Activated T-cell treated with anti-CD3 and anti-CD28 coated beads, Interleukin-2, amount 50 U/mL, for 72 hours (primary cell): ENCODE measurements at places on chromosomes 7 and 10. TPM values are rescaled to one million over a fixed set of nuclear protein-coding genes. Genes with fewer than 3 reads are reported as not detected.

LRRN3 gene
- 15.3 TPM for total RNA-seq

CLDN12 gene
- total RNA-seq, result 5.5 TPM

CRYGN gene
- total RNA-seq, result 0.35 TPM

SLC16A12 gene
- not detected for total RNA-seq

GRCh38 chr10:77955136-77955535 lies 28.6 kb upstream of the DLG5 start:
- DNase-seq, result no peak

DNA sequence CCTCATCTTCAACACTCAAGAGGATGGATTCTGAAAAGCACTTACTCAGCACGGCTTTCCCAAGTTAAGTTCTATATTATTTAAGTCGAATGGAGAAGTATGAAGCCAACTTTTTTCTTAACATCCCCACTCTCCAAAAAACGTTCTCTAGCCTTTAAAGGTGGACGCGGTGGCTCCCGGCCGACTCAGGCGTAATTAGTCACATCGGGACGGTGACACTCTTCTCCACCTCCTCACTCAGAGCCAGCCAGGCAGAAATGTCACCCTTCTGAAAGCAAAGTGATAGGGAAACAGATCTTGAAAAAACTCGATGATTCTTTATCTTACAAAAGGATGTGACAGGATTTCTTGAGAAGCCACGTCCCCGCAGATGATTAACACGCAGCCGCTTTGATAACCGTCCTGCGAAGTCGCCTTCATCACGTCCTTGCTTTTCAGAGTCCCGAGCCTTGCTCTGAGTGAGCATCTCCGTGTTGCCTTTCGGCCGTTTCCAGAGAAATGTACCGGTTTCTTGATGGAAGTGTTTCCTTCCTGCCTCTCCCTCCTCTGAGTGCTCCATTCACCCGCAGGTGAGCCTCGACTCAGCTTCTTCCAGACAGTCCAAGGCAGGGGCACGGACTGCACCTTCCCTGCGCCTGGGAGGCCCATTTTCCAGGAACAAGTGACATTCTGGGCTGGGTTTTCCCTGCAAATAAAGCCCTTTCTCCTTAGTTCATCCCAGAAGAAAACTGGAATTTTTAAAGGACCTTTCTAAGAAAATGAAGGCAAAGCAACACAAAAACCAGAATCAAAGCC lies 314.8 kb downstream of the DNAJB6 start:
- DNase-seq, result no peak

DNA sequence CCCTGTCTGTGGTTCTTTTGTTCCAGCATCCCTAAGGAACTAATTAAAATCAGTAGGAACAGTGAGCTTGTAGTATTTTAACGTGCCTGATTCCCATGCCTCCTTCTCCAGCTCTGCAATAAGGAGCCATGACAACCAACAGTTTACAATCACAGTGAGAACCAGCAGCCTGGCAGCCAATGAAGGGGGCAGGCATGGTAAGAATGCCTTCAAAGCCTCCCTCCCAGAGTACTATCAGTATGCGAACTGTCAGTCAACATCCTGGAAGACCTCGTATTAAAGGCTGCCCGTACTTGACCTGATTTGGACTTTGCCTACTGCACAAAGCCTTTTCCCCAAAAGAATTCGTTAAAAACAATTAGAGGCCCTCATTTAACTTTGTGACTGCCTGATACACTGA lies 7.7 kb downstream of the ZPBP start:
- no peak for DNase-seq

DNA sequence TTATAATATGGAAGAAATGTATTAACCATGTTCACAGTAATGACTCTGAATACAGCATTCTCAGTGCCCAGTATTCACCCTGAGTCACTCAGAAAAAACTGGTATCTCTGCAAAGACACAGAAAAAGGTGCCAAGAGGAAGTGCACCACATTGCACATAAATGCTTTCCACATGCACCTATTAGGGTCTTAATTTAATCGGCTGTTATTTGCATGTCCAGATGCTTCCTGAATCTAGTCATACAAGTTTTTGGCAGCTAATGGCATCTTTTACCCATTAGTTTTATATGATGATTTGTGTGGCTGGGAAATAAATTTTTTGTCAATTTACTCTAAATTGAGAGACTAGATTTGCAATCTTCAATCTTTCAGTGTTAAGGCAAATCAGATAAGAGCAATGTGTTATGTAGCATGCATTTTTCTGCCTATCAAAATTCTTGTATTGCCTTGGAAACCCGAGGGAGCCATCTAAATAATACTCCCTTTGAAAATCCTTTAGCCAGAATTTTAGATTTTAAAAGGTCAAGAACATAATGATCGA lies 58.2 kb downstream of the ZNF680 start:
- no peak for DNase-seq

GRCh38 chr7:140698477-140698876 lies 2.0 kb downstream of the NDUFB2 start:
- DNase-seq, result no peak

DNA sequence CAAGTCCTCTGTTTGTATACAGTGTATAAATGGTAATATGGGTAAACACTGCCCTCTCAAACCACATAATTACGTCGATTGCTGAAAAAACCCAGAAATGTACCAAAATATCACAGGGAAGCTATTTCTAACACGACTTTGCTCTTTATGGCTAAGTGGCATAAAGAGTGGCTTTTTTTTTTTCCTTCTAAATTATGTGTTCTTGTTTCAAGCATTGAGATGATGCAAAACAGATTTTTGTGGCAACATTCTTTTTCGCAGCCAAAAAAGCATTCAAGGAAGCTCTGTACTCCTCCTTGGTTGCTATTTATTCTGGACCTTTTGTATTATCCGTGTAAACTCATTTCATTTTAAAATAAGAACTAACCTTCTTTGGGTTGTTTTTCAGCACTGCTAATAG lies 138.9 kb downstream of the VTI1A start:
- DNase-seq, result no peak

- DNase-seq, result no peak
Measured at GRCh38 chr7:132112657-132113056, 463.6 kb downstream of the PLXNA4 start.

DNA sequence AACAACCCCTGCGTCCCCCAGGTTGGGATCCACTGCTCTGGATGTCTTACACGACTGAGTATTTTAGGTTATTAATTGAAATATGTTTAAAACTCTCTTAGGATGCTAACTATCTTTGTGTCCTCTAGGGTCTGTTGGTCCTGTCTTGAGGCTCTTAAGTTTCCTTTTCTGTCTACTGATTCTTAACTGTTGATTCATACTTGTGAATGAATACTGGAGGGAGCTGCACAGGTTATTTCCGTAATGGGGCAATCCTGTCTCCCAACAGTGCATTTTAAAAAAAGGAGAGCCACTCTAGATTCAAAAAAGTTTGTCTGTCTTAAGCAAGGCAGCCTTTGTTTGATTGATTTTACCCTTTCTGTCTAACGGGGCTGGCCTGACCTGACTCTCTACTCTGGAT lies 237.6 kb upstream of the POM121L12 start:
- no peak for DNase-seq

- no peak for DNase-seq
Measured at GRCh38 chr10:128042131-128042610, 84.1 kb downstream of the MKI67 start.

GRCh38 chr7:47333959-47334358 lies 248.0 kb downstream of the TNS3 start:
- DNase-seq, result no peak

DNA sequence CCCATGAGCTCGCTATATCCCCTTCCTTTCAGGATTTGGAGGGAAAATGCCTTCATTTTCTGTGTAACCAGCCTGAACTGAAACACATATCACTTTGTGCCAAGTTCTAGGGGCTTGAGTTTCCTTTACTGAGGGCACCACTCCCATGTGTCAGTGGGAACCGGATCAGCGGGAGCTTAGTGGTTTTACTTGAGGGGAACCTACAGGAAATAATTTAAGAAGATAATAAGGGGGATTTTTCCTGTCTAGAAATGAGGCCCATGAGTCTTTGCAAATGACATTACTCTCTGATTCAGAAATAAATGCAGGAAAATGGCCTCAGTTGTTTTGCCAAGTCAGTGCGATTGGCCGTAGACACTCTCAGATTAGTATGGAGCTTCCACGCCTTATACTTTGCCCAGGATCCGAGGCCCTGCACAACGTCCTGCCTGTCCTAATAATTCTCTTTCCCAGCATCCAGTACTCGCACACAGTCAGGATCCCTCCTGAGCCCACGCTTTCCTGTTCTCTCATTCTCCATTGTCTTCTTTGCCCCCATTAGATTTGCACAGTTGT lies 86.4 kb upstream of the LYZL1 start:
- no peak for DNase-seq

DNA sequence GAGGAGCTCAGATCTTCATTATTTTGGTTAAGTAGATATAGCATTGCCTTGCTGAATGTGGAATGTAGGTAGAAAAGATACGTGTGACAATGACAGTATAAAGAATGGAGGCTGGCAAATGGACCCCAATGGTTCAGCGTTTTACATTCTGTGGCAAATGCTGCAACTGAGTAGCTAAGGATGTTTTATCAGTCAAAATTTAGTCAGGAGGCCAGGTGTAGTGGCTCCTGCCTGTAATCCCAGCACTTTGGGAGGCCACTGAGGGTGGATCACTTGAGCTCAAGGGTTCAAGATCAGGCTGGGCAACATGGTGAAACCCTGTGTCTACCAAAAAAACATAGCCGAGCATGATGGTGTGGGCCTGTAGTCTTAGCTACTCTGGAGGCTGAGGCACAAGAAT lies 120.5 kb upstream of the GHITM start:
- DNase-seq, result no peak

GRCh38 chr10:63760034-63760707 lies 239.0 kb downstream of the REEP3 start:
- DNase-seq, result no peak

DNA sequence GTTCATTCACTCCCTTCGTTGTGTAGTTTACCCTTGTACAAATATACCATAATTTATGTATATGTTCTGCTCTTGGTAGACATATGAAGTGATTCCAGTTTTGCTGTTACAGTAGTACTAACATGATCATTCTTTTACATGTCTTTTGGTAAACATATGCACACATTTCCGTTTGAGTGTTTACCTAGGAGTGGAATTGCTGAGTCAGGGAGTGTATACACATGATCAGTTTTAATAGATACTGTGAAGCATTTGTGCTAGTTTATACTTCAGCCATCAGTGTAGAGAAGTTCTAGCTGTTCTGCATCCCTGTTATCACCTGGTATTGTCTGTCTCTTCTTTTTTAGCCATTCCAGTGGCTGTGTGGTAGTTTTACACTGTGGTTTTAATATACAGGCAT lies 34.5 kb upstream of the CYP26C1 start:
- DNase-seq, result no peak
